ENCODE measurements at places on chromosomes 7 and 10.

- DNase-seq = no peak
Measured at GRCh38 chr10:77016278-77016815, 621.3 kb downstream of the KCNMA1 start.

DNA sequence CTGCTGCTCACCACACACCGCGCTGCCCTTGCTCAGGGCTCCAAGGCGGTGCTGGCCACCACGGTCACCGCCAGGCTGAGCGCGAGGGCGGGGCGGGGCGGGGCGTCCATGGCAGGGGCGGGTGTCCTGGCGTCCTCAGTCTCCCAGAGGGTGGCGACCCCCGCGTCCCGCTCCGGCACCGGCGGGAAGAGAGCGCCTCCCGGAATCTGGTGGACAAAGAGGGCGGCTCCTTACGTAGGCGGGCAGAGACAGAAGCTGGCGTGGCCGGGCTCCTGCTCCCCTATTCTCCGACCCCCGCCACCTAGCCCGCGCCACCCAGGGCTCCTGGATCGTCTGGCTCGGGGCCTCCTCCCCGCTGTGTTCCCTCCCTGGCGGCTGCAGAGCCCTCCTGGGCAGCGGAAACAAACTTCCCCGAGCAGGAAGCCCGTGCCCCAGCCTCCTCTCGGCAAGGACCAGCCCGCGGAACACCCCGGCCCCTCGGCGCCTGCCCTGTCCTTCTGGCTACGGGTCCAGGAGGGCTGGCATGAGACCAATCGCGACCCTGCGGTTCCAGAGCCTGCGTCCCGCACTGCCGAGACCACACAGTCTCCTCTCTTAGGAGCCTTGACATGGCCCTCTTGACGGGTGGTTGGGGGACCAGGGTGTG is 133.8 kb upstream of the ZNF92 start:
- no peak for DNase-seq

DNA sequence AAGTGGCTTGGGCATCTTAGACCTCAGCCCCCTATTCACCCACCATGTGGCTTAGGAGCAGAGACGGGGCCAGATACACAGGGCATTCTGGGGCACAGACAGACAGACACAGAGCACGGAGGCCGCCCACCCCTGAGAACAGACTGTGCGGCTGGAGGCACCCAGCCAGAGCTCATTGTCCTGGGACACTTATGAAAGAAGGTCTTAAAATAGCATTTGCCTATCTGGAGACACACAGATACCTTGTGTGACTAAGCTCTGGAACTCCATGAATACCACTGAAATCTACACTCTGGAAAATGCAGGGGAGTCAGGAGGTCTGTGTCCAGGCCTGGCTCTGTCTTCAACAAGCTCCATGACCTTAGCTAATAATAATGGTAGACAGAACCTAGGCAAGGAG is 41.4 kb upstream of the ADO start:
- DNase-seq = no peak

GRCh38 chr10:59678884-59679301 is 30.8 kb downstream of the SLC16A9 start:
- DNase-seq = no peak

DNA sequence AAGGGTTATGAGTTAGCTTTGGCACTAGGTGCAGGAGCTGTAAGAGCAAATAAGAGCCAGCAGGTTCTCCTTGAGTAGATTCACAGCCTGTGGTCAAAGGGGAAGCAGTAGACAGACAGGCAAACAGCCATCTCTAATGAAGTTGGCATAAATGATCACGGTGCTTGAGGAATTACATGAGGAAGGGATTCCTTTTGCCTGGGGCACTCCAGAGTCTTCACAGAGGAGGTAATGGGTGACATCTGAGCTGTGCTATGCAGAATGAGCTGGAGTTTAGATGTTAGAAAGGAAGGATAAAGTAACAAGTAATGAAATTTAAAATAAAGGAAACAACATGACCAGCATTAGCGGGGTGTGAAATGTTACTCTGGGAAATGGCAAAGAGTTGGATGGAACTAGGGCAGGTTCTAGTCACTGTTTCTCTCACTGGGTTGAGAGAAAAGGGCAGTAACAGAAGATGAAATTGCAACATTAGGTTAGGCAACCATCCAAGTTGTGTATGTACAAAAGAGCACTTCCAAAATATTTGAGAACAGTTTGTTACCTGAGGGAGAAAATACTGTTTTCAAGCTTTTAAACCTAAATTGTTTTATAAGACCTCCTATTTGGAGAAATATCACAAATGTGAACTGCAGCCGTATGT is 613.8 kb downstream of the PHTF2 start:
- DNase-seq = no peak

DNA sequence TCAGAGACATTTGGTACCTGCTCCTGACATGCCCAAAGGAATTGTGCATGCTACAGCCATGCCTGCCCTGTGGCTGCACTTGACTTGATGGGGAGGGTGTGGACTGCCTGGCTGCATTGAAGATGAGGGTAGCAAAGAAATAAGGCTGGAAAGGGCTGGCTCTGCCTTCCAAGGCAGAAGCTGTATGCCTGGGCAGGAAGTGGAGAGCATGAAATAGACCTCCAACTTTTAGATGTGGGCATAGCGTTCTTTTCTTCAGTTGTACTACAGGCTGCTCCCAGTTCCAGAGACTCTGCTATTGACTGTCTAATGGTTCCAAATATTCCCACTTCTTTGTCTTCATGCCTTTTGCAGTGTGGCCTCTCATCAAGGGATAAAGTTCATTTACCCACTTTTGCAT is 3.0 kb downstream of the C10orf120 start:
- DNase-seq = no peak

- DNase-seq = no peak
Measured at GRCh38 chr10:6119962-6120361, 31.1 kb downstream of the RBM17 start.

GRCh38 chr10:131982185-131982756 is 548 bp upstream of the BNIP3 start:
- DNase-seq = no peak

GRCh38 chr7:26898891-26899290 is 34.5 kb upstream of the SKAP2 start:
- no peak for DNase-seq

DNA sequence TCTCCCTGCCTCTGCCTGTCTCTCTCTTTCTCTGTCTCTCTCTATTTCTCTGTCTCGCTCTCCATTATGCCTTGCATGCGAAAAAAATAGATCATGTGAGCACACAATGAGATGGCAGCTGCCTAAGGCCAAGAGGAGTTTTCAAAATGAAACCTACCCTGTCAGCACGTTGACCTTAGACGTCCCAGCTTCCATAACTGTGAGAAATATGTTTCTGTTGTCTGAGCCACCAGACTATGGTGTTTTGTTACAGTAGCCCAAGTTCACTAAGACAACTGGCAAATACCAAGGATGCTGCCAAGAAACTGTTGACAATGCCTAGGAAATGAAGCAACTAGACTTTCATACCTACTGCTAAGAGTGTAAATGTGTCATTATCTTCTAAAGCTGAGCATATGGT is 70.6 kb upstream of the PLXDC2 start:
- no peak for DNase-seq

DNA sequence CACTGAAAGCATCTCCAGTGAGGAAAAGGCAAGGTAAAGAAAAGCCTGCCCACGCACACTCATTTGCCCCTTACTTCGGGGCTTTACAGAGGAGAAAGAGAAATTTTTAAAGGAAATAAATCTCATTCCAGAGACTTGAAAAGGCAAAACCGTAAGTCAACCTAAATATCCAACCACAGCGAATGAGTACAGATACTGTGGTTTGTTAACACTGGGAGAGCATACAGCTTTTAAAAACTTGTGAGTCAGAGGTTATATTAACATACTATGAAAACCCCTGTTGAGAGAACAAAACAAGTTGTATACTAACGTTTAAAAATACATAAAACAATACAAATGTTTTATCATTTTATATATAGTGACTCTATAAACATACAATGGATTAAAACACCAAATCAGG is 28.6 kb upstream of the ST7 start:
- no peak for DNase-seq

GRCh38 chr10:77168861-77169260 is 468.7 kb downstream of the KCNMA1 start:
- no peak for DNase-seq

- no peak for DNase-seq
Measured at GRCh38 chr7:94294471-94295131, 100.1 kb upstream of the COL1A2 start.

DNA sequence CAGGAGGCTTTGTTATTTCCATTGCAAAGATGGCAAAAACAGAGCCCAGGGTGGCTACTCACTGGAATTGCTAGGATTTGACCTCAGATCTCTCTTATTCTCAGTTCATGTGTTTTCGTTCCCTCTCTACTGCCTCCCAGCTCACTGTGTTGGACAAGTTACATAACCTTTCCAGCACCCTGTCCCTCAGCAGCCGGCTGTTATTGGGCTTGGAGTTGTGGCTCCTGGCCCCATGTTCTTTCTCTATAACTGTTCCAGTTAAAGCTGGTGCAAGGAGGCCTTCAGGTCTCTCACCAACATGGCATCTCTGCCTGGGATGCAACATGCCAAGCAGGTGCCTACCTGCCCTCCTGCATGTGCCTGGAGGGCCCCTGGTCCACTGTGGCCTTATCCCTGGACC is 56.8 kb downstream of the LRRC18 start:
- no peak for DNase-seq

- DNase-seq = no peak
Measured at GRCh38 chr10:60870416-60870728, 73.6 kb downstream of the RHOBTB1 start.

GRCh38 chr7:131633342-131633843 is 77.0 kb upstream of the PODXL start:
- no peak for DNase-seq

GRCh38 chr7:127769696-127770400 is 117.9 kb downstream of the SND1 start:
- DNase-seq = no peak

DNA sequence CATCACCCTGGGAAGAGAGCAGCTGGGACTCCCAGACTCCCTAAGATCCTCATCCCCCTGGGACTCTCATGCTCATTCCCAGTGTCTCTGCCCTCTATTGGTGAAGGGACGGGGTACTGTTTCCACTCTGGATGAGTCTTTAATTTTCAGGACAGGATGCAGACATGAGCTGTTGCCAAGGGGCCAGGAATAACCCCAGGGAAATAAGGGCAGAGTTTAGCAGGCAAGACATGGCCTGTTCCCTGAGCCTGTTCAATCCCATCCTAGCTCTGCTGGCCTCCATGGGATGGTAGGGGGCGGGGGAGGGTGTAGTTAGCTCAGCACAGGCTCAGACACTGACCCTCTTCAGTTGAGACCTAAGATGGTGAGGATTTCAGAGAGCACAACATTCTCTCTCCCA is 14.0 kb downstream of the C10orf105 start:
- DNase-seq = no peak

- DNase-seq = no peak
Measured at GRCh38 chr10:107865691-107866090, 701.2 kb upstream of the SORCS1 start.

DNA sequence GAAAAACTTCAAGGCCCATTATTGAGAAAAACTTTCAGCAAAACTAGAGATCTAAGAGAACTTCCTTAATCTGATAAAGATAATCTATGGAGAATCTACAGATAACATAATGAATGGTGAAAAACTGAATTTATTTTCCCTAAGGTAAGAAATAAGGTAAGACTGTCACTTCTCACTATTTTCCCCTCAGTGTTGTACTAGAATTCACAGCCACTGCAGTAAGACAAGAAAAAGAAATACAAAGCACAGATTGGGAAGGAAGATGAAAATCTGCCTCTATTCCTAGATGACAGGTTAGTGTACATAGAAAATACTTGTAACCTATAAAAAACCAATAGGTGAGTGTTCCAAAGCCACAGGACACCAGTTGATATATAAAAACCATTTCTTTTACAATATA is 220.7 kb upstream of the SHH start:
- no peak for DNase-seq

GRCh38 chr10:16049782-16050181 is 189.5 kb upstream of the MINDY3 start:
- DNase-seq = no peak

DNA sequence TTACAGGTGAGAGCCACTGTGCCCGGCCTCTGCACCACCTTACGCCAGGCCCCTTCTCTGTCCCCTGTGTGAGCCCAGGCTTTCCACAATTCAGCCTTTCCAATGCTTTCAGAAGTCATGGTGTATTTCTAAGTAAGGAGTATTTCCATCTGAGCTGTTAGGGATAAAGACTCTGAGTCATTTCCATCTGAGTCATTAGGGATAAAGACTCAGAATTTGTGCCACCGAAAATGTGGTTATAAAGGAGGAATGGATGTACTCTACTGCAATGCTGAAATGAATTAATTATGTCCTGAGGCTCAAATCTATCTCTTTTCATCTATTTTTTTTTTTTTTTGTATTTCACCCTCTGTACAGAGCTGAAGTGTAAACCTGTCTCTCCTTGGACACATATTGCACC is 84.0 kb downstream of the GATA3 start:
- DNase-seq = no peak

DNA sequence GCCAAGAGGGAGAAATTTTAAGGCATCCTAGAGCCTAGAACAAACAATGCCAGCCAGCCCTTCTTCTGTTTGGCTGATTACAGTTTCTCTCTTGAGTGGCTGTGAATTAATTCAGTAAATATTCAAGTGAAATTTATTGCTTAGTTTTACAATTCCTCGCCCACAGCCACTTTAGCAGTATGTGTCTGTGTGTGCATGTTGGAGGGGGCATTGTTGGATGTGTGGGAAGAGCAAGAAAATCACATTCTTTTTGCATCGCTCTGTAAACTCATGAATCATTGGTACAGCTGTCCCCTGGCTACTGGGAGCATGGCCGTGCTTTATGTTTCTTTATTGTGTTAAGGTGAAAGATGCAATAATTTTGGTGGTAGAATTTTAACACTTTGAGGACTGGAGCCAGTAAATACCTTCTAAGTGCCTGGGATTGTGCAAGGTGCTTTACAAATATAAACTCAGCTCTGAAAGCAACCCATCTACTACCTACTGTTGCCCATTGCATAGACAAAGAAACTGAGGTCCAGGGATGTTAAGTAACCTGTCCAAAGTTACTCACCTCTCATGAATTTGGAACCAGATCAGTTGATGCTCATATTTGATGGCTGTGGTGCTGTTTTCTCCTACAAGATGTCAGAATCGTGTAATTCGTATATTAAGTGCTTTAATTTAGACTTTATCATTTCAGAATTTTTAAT is 89.9 kb upstream of the BTBD16 start:
- DNase-seq = no peak

GRCh38 chr7:112533591-112533990 is 52.8 kb downstream of the LSMEM1 start:
- no peak for DNase-seq

GRCh38 chr10:130430852-130431704 is 294.9 kb downstream of the GLRX3 start:
- no peak for DNase-seq

DNA sequence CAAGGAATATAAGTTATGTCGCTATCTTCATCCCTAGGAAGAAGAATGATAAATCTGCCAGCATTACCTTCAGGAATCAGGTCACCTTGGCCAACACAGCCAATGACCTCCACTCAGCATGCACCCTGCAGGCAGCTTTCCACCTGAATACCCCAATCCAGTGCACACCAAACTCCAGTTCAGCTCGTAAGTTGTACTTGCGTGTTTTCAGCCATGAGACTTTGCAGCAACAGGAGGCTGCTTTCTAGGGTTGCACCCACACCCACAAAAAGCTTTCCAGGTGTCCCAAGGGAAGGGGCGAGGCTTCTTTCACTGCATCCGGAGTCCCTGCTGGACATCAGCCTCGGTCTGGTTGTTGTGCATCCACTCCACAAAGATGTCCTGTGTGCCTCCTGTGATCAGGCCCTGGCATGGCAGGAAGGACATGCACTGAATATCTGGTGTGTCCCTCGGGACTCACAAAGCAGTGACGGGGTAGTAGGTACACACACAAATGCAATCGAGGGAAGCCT is 282.9 kb downstream of the GRID1 start:
- DNase-seq = no peak

Measured in cortex of kidney (tissue), 1 donor.